Heart right ventricle (tissue), 16 donors: ENCODE measurements at places on chromosomes 4 and X. TPM values are rescaled to one million over a fixed set of nuclear protein-coding genes. Genes with fewer than 3 reads are reported as not detected.

DNA sequence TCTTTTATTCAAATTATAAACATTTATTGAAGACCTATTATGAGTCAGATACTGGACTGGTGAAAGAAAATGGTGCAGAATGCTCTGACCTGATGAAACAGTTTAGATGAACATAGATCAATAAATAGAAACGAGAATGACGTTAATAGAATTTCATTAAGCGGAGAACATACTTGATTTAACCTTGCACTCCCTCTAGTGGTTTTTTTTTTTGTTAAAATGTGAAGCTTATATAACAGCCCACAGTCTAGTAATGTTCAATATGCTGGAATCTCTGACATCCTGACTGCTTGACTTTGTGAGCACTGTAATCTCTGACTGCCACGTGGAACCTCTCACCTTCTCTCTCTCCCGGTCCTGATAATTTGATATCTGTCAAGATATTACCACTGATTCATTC lies 32.3 kb downstream of the HDAC8 start:
- H3K27ac ChIP-seq: no peak overlapping the region
- H3K4me1 ChIP-seq: no peaks in the 10 kb centered on the region
- no peak overlapping the region for H3K4me3 ChIP-seq

- H3K36me3 ChIP-seq: no peaks in the 10 kb centered on the region
- H3K4me3 ChIP-seq: no peak overlapping the region
- H3K27ac ChIP-seq: no peak overlapping the region
- no peaks in the 10 kb centered on the region for H3K4me1 ChIP-seq
- no peaks in the 10 kb centered on the region for H3K27me3 ChIP-seq
- no peak for DNase-seq
Observed at GRCh38 chr4:76787898-76788297, 110.0 kb downstream of the SOWAHB start.

GRCh38 chr4:67055319-67055718 lies 490.0 kb downstream of the CENPC start:
- H3K27me3 ChIP-seq: no peaks in the 10 kb centered on the region
- no peaks in the 10 kb centered on the region for H3K4me1 ChIP-seq
- DNase-seq: no peak
- H3K36me3 ChIP-seq: no peaks in the 10 kb centered on the region
- no peak overlapping the region for H3K27ac ChIP-seq

Gene UNC5C
- 0.54 TPM for polyA plus RNA-seq

Gene IQSEC2
- polyA plus RNA-seq: 7.9 TPM

Gene SPANXA2
- not detected for polyA plus RNA-seq
